ENCODE measurements at places on chromosomes 4 and X.

DNA sequence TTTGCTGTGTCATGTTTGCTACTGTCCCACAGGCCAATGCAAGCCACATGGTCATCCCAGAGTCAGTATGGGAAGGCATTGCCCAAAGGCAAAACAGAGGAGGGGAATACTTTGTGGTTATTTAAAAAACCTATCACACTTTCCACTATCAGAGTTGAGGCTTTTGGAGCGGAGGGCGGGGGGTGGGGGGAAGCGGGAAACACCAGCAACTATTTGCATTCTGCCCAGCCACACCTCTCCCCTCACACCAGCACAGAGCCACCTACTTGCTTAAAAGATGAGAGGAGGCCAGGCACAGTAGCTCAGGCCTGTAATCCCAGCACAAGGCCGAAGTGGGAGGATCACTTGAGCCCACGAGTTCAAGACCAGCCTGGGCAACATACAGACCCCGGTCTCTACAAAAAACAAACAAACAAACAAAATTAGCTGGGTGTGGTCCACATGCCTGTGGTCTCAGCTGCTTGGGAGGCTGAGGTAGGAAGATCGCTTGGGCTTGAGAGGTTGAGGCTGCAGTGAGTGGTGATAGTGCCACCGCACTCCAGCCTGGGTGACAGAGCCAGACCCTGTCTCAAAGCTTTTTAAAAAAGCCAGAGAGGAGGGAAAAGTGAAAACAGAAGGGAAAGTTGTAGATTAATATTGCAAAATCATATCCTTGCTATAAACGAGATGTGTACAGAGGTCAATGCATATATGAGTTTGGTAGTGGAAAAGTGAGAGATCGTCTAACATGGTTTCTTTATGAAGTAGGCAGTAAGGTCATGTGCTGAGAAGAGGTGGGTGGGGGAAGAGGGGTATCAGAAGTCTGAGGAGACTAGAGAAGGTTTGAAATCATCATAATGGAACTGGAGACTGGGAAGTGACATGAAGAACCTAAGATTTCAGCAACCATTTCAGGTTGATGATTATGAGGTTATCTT, 1.9 kb upstream of the CHST7 start:
- DNase-seq, result no peak

GRCh38 chr4:38371391-38371851, 292.6 kb upstream of the KLF3 start:
- DNase-seq, result no peak

GRCh38 chrX:19133231-19133630, 11.0 kb upstream of the ADGRG2 start:
- no peak for DNase-seq

DNA sequence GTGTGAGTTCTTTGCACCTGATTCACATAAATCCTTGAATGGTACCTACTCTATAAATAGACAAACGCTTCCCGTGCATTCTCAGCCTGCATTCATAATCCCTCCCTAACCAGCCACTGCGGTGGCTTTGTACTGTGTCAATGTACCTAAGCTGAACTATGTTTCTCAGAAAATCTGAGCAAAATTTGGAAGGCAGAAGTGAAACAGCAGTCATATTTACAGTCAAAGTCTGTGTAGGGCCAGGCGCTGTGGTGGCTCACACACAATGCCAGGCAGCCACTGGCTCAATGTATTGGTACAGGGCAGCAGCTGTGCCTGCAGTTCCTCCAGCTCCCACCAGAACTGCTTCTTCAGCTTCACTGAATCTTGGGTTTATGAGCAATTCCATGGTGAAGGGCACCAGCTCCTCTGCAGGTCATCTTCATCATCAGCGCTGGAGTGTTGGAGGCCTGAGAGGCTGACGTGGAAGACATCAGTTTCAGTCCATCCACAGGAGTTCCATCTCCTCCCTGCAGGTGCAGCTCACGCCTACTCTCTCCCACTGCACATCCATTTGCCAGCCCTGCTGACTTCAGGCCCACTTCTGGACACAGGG, 32.3 kb upstream of the IRF2 start:
- DNase-seq, result no peak

- DNase-seq, result no peak
These were observed 138.7 kb downstream of the ELOVL6 start for GRCh38 chr4:110059556-110060191.

- DNase-seq, result no peak
These were observed 189.1 kb downstream of the RAB28 start for GRCh38 chr4:13294961-13295605.

GRCh38 chr4:36363024-36363423, 81.6 kb downstream of the DTHD1 start:
- no peak for DNase-seq

GRCh38 chrX:38891641-38892413, 90.6 kb downstream of the MID1IP1 start:
- no peak for DNase-seq

- no peak for DNase-seq
These were observed 247.9 kb upstream of the GALNTL6 start for GRCh38 chr4:171565130-171565788.

DNA sequence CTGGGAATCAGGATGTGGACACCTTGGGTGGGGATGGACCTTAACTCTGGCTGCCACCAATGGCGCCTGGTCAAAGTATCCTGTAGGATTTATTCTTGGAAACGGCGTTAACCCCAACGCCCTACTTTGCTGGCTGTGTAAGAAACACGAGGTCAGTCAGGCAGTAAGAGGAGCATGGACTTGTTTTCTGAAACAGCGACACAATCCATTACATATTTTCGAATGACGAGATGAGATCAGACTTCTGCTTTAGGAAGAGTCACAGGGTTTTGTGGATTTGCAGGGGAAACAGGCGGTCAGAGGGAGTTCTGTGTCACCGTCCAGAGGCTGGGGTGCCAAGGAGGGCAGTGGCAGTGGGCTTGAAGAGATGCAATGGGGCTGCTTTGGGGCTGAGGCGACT, 92.2 kb downstream of the TBL1X start:
- no peak for DNase-seq

DNA sequence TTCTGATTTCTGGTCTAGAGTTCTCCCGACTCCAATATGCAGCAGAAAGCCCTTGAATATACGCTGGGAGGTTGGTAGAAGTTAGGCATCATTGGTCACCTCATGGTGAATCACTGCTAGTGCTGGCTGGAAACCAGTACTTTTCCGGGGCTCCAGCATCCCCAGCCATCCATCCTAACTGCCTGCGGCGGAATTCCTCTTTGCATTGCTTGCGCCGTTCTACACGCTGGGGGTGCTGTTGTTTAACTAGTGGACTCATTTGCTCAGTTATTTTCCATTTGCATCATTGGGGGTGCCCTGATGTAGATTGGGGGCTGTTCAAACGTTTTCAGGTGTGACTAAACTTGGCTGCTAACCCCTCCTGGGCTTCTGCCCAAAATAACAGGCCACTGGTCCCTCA, 23.3 kb upstream of the GPR50 start:
- DNase-seq, result no peak

DNA sequence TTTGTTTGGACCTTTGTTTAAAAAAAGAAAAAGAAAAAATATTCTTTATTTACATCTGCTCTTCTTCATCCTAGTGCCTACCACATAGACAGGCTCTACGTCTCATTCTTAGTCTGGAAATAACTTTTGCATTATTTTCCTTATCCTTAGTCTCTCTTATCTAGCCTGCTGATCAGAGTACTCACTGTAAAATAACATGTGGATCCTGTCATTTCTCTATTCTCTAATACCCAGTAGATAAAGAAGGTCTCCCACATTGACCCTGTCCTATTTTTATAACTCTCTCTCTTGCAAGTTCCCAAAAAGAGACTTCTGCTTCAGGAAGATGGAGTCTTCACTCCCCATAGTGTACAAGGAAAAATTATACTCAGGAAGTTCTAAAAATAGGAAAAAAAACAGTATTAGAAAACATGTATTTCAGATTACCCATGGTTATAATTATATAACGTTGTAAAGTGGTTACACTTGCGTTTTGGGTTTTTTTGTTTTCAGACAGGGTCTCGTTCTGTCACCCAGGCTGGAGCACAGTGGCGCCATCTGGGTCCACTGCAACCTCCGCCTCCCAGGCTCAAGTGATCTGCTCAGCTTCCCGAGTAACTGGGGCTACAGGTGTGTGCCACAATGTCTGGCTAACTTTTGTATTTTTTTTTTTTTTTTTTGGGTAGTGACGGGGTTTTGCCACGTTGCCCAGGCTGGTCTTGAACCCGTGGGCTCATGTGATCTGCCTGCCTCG, 23.8 kb downstream of the ZFX start:
- no peak for DNase-seq

- no peak for DNase-seq
These were observed 11.2 kb upstream of the C1QTNF7 start for GRCh38 chr4:15416357-15417232.

DNA sequence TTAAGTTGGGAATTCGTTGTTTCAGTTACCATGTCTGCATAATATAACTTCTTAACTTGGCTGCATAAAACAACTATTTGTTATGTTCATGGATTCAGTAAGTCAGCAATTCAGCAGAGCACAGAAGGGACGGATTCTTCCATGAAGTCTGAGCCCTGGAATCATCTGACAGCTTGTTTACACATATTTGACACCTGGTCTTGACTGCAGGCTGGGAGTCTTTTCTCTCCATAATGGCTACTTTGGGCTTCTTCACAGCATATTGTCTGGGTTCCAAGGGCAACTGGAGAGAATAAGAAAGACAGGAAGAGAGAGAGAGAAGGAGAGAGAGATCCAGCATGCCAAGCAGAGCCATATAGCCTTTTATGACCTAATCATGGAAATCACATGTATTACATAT, 23.1 kb downstream of the CENPC start:
- no peak for DNase-seq

GRCh38 chr4:53775381-53775780, 184.1 kb upstream of the LNX1 start:
- DNase-seq, result no peak

DNA sequence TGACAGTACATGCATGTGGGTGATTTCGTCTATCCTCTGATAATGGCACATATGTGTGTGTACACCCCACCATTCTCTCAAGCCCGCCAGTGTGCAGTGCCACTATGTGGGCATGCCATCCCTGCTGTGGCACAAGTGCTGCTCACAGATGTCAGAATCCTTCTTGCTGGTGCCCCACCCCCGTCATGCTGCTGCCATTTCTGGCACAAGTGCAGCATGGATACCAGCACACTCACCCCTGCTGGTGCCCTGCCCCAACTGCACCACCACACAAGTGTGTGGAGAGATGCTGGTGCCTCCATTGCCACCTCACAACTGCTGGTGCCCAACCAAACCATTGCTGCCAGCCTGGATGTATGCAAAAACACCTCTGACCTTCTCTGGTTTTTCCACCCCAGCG, 1133.8 kb downstream of the TECRL start:
- no peak for DNase-seq

DNA sequence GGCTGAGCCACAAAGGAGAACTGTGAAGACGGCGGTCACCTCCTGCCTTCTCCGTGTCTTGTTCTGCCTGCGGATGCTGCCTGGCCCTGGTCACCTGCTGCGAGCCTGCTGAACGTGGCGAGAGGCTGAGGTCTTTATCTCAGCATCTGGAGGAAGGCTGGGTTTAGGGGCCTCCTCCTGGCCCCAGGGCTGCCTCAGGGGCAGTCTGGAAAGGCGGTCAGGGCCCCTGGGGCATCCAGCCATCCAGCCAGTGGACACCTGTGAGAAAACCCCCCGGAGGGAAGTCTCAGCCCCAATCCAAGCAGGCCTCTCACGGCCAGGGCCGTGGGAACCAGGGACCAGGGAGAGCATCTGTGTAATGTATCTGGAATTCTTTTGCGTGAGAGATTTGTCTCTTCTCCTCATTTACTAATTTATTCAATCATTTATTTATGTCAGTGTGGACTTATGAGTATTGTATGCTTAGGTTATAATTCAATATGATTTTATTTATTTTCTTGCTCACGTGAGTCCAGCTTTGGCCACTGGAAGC, 11.3 kb downstream of the PDE6B start:
- no peak for DNase-seq

DNA sequence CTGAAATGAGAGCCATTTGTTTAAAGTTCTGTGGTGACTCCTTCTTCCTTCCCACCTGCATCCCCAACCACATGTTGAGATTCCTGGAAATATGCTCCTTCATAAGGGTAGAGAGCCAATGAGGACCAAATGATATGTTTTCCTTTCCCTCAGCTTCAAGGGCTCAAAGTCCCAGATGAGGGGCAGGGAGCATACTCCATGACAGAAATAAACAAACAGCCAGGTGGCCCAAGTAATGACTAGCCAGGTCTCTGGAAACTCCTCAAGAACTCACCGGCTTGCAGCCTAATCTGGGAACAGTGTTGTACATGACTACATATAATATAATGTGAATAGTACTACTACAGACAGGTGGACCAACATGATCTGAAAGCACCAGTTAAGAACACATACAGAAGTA, 392.3 kb downstream of the PACRGL start:
- no peak for DNase-seq

DNA sequence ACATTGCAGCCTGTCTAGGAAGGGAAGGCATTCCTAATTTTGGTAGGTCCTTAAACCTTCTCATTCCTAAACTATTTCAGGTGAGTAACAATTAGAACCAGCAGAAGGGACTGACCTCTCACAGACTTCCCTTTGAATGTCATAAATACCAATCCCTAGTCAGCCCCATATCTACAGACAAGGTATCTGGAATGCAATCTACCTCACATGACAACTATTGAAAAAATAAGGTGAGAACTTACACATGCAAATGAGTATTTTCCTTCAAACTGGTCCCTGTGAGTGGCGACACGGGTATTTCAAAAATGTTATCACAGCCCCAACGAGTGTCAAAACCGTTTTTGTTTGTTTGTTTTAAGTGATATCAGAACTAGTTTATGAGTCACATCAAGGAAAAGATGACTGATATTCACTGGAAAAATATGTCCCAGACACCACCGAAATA, 102.4 kb upstream of the VCX2 start:
- no peak for DNase-seq

DNA sequence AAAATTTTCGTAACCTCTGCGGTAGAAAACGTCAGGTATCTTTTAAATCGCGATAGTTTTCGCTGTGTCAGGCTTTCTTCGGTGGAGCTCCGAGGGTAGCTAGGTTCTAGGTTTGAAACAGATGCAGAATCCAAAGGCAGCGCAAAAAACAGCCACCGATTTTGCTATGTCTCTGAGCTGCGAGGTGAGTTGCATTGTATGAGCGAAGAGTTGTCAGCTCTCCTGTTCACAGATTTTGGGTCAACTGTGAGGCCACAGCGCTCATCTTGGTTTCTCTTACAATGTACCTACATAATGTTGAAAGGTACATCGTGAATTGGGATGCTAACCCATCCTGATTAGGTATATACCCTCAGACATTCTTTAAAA, 486 bp downstream of the CLCN3 start:
- no peak for DNase-seq

- no peak for DNase-seq
These were observed 159.4 kb downstream of the ANTXR2 start for GRCh38 chr4:79913581-79913980.

DNA sequence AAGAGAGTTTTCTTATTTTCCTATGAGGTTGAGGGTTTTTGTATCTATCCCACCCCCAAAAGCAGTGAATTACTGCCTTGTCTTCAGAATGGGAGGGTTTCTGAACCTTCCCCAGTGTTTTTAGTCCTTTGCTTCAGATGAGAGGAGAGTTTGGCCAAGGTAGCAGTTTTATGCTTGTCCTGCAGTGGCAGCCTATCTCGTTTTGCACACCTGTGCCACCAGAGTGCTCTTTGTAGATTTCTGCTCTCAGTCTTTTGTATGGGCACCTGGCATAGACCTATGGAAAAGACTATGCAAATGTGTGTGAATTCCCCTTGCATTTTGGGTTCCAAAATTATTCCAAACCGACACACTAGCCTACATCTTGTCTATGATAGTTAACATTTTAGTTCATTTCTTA, 5.8 kb downstream of the TBC1D19 start:
- no peak for DNase-seq

- no peak for DNase-seq
These were observed 59.7 kb downstream of the HADH start for GRCh38 chr4:108049406-108049805.

- DNase-seq, result no peak
These were observed 125.9 kb downstream of the CFAP299 start for GRCh38 chr4:80461412-80461811.

All from GF-D8 (cell line).